GM23338 (cell line): ENCODE measurements at places on chromosomes 5 and 9.

DNA sequence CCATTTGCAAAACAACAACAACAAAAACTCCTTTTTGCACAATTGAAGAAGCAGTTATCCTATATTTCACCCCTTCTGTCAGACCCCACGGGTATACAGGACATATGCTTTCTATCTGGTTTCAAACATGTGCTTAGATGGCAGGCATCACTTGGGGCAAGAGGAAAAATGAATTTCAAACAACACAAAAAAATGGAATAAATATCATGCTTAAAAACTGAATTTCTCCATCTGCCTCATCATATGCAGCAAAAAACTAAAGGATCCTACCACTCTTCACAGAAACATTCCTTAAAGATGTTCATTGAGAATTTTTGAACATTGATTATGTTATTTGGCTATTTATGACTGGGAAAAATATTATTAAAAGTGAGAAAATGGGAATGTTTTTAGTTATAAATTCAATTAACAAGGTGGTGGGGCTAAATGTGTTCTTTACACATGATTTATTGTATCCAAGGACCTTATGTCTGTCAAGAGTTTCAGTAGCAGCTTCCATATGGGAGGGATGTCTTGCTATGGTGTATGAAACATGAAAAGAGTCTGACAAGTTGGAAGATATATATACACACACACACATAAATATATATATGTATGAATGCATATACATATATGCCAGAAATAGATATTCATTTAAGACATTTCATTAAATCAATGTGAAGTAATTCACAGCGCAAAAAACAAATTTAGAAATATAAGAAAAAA is 358.0 kb downstream of the CDH12 start:
- no peak for DNase-seq

- DNase-seq: no peak
These were observed 29.3 kb upstream of the SPDL1 start for GRCh38 chr5:169554251-169554650.

- no peak for DNase-seq
These were observed 27.1 kb downstream of the RMI1 start for GRCh38 chr9:84007662-84008061.

DNA sequence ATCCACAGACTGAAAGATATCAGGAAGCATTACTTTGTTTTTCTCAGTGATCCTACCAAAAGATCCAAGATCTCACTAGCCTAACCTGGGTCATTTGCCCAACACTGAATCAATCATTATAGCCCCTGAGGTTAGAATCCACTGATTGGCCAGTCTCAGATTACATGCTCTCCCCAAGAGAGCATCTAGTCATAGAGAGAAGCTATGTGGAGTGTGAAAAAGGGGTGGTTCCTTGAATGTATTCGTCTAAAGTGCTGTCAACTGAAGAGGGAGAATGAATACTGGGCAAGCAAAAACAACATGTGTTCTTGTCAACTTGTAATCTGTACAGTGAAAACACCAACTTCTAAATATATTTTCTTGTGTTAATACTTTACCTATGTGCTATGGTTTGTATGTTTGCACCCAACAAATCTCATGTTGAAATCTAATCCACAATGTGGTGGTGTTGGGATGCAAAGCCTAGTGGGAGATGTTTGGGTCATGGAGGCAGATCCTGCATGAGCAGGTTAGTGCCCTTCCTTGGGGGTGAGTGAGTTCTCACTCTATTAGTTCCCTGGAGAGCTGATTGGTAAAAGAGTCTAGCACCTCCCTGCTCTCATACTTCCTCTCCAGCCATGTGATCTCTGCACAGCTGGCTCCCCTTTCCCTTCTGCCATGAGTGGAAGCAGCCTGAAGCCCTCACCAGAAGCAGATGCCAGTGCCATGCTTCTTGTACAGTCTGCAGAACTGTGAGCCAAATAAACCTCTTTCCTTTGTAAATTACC is 60.3 kb upstream of the PJA2 start:
- no peak for DNase-seq

DNA sequence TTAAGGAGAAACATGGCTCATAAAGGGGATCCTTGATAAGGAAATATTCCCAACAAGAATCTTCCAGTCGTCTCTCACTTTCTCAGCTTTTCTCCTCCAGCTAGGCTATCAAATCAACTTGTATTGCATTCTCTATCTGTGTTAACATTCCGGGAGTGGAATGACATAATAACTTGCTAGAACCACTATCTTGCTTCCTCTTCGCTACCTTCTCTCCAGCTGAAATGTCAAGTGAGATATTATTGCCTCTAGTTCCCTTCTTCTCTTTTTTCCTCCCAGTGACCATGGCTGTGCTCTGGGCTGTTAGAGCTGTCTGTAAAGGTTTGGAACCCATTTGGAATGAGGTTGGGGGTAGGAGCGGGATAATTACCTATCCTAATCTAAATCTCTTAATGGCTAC is 1329.5 kb upstream of the WWC1 start:
- DNase-seq: no peak

DNA sequence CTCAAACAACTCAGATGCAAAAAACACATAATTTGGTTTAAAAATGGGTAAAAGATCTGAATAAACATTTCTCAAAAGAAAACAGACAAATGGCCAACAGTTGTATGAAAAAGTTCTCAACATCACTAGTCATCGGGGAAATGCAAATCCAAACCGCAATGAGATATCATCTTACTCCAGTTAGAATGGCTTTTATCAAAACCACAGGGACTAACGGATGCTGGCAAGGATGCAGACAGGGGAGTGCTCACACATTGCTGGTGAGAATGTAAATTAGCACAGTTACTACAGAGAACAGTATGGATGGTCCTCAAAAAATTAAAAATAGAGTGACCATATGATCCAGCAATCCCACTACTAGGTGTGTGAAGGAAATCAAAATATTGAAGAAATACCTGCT is 589.1 kb upstream of the ADAMTS16 start:
- no peak for DNase-seq

DNA sequence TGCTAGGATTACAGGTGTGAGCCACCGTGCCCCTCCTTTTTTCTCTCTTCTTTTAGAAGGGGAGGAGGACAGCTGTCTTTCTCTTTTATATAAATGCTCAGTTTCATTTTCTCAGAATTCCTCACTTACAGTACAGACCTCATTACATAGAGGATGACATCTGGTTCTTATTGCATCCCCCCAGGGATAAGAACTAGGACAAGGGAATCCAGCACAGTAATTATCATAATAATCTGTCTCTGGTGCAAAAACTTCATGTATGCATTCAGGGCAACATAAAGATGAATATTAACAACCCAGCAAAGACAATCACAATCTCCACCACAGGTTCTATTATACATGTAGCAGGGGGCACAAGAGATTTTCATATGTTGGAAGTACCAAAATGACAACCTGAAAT is 5.1 kb downstream of the SPZ1 start:
- DNase-seq: no peak

- no peak for DNase-seq
These were observed 1109.3 kb downstream of the MAT2B start for GRCh38 chr5:164614707-164615106.

DNA sequence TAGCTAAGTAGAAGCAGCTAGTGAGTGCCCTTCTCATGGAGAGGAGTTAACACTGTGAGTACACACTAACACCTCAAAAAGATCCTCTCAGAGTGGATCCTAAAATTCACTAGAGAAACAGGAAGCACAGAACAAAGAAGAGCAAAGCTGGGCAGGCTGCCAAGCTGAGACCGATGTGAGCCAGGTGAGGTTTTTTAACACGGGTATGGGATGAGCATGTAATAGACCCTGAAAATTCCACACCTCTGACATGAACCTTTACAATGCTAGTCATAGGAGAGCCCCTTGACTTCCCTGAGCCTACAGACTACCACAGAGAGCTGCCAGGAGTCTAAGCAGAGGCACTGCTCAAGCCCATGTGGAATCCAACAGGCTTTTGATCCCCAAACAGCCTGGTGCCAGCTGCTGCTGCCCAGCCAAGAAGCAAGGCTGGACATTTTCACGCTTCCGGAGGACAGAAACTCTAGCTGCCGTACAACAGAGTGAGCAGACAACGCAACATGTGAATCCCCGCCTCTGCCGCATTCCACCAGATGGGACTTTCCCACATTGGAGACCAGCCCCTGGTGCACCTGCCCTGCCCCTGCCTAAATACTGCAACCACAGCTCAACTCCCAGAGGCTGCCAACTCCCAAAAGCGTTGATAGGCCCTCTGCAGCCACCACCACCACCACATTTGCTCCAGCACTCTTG is 280.8 kb downstream of the CDH10 start:
- DNase-seq: no peak

- no peak for DNase-seq
These were observed 277.7 kb upstream of the PCSK5 start for GRCh38 chr9:75612754-75613153.

DNA sequence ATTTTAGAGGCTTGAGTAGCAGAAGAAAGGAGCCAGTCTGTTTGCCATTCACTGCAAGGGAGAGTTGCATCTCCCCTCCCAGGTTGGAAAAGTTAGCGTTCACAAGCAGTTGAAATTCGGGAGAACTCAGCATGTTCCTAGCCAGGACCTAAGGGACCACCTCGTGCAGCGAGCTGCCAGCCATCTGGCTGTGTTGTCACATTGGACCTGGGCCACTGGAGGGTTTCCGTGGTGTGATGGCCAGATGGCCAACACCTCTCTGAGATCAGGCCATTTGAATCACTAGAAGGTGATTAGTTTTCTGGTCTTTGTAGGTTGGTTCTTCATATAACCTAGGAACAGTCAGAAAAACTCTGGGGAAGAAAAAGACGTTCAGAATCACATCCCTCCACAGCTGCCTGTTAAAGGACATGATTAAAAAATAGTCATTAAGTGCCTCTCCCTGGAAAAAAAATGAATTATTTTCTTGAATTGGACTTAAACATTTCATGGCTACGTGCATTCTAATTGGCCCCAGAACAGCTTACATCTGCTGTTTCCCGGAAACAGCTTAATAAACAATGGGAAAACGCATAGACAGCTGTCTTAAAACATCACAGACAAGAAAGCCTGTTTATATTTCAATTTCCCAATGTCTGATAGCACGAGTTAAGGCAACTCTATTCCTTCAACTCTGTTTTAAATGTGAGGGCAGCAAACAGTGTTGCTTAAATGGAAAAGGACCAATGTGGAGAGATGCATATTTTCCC is 303.9 kb downstream of the TENT4A start:
- DNase-seq: no peak

DNA sequence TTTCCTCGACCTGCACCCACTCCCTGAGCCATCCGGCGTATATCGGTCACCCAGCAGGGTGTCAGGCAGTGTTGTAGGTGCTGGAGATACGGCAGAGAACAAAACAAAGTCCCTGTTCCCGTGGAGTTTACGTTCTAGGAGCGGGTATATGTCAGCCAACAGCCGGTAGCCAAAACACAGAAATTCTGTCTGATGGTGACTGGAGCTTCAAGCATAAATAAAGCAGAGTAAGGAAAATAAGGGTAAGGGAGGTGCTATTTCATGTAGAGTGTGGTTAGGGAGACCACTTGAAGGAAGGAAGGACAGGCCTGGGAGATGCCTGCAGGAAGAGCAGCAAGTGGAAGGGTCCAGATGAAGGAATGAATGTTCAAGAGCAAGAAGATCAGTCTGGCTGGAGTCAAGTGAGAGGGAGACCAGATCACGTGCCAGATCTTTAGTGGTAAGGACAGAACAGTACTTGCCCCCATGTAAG is 783 bp upstream of the ZFR start:
- DNase-seq: no peak

- DNase-seq: peak; percentile 96
These were observed at the start of gene HAND1 for GRCh38 chr5:154478224-154478565. Gene HAND1, minus strand, starts transcription at chr5:154478227. Its CDS starts 219 bp downstream, at chr5:154478008.

- DNase-seq: no peak
These were observed 144.9 kb upstream of the CDH6 start for GRCh38 chr5:31048282-31049270.

GRCh38 chr9:136671646-136672430 is 9.1 kb downstream of the EGFL7 start:
- DNase-seq: peak; percentile 77

DNA sequence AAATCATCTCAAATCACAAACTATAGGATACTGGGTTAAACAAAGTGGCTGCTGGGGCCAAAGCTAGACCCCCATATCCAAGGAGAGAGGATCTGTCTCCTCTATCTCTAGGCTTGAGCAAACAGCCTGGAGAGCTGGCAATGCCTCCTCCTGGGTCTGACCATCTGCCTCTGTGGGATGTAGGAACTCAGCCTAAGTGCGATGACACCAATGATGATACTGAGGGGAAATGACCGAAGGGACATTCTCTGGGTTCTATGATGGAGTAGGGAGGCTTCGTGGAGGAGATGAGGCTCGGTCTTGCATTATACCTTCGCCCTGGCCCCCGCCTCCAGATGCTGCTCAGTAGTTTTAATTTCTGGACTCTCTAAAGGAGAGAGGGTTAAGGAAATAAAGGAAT is 9.3 kb upstream of the SPATA24 start:
- DNase-seq: no peak

GRCh38 chr9:34383904-34384303 is 7.2 kb upstream of the MYORG start:
- DNase-seq: no peak

GRCh38 chr9:14027116-14027800 is 286.7 kb downstream of the NFIB start:
- no peak for DNase-seq

DNA sequence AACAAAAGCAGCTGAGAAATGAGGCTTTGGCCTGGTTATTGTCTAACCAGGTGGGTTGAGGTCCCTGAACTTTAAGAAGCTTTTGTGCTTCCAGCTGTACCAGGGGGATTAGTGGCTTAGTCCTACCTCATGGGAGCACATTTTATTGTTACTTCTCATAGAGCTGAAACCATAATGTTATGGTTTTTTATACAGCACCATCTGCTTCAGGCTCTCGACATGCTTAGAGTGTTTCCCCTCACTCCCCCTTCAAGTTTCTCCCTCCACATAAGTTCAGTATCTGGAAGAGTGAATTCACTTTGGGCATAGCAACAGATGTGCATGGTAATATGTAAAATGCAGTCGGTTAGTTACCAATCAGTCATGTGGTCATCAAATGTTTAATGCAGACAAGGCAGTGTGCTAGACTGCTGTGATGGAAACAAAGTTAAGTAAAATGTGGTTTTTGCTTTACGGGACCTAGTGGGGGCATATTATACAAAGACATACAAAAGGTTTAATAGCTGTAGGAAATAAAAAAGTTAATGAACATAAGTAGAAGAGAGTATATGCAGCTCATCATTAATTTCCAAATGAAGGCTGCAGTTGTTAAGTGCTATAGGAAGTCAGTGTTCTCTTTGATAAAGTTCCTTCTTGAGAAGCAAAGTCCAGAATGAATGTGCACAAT is 95.9 kb upstream of the SPRY4 start:
- DNase-seq: no peak

- peak; percentile 88 for DNase-seq
These were observed 5.3 kb downstream of the SLC36A3 start for GRCh38 chr5:151298063-151298855.

DNA sequence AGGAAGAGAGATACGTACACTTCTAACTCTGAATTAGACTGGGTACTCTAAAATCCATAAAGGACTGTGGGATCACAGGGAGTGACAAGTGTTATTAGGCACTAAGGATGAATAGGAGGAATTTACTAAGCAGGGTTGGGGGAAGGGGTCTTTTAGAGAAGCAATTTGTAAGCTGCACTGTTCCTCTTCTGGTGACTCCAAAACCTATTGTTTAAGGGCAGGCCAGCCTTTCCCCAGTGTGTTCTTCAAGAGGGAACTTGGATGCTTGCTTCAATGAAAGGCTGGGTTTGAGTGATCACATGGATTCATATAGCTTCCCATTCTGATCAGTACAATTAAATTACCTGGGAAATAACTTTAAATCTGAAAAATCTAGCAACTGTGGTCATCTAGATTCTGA is 71.8 kb downstream of the STX17 start:
- peak; percentile 32 for DNase-seq
